ENCODE measurements at places on chromosomes 12 and 14.

GRCh38 chr12:25151476-25151875 is 43.5 kb downstream of the DNAI7 start:
- DNase-seq: peak; percentile 100

DNA sequence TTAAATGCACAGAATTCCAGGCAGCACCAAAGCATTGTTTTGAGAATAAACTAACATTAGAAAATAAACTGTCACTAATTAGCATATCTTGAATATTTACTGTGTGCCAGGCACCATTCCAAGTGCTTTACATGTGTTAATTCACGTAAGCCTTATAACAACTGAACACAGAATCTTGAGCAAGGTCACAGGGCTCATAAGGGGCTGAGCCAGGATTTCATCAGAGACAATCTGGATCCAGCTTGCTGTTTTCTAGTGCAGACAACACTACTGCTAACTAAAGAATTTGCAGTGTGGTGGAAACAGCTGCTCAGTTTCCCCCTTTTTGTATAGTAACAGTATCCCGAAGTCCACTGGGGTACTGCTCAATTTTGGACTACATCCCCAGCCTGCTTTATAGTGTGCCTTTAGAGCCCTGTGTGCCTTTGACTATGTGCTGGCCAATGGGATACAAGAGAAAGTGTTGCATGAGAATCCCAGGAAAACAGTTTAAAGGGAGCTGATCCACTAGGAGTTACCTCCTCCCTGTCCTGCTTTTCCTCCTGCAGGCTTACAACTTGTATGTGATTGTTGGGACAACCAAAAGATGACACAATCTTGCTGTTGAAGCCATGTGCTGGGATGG is 36.0 kb upstream of the RMST start:
- DNase-seq: no peak

DNA sequence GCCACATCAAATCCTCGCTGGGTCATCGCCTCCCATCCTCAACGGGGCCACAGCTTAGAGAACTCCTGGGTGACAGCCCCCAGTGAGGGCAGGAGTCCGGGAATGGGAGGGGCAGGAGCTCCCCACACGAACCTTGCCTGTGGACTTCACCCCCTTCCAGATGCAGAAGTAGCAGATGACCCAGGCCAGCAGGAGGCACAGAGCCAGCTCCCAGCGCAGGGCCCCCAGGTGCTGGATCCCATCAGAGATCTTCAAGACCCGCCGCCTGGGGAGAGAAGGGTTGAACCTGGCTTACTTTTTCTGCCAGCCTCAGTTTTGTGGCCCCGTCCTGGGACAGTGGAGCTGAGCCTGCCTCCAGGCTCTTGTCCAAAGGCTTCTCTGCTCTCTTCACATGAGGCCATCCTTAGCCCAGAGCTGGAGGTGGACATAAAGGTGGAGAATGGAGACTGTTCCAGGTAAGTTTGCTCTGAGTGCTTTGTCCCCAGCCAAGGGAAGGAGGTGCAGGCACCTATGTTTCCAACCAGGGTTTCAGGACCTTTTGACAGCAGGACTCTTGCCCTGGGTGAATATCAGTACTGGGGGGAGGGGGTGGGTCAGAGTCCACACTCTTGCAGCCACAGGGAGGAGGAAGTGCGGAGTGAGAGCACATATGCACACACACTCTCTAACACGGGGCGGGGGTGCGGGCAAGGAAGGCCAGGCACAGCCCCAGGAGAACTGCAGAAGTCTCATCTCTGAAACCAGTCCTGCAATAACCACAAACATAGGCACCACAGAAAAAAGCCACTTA is 23.3 kb upstream of the SLC6A12 start:
- DNase-seq: no peak

- DNase-seq: no peak
Observed at GRCh38 chr14:21097636-21098075, 799 bp downstream of the ZNF219 start.

DNA sequence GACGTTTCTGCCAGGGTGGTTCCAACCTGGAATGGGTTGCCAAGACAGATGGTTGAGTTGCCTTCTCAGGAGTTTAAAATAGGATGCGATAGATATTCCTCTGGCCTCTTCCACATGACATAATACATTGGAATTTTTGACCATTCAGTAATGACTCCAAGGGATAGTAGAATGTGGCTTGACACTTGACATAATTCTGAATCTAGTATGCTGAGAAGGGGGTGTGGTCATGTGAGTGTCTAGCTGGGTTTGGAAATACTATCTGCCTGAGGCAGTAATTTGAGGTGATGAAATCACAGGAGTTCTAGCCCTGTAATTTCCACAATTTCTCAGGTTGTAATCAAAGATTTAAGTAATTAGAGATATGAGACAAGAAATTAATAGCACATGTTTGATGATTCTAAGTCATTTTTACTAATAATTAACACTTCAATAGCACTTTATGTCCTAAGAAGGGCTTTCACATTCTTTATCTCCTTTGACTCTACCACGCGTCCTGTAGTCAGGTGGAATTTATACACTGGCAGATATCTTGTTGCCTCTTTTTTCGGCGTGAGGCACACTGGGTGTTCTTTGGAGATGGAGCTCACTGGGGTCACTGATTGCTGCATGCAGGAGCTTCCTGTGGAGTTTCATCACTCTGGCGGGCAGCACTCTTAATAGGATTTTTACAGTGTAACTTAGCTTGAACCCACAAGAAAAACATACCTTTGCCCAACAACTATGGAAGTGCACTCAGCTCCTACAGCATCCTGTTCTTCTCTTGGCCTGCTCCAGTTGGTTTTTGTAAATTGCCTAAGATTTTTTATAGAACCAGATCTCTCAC is 3.2 kb upstream of the AMIGO2 start:
- DNase-seq: peak; percentile 95

GRCh38 chr12:71682466-71682865 is 3.4 kb upstream of the TMEM19 start:
- DNase-seq: no peak

DNA sequence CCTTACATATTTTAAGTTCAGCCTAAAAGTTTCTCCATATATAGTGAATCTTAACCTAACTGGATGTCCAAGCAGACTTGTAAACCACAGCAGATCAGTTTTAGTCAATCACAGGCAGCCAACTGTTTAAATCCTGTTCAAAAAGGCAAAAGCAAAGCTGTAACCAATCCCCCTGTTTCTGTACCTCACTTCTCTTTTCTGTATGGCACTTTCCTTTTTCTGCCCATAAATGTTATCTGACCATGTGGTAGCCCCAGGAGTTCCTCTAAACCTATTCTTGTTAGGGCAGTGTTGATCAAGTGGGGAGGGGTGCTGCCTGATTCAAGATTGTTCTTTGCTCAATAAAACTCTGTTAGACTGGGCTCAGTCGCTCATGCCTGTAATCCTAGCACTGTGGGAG is 8.5 kb upstream of the DACT1 start:
- DNase-seq: no peak

DNA sequence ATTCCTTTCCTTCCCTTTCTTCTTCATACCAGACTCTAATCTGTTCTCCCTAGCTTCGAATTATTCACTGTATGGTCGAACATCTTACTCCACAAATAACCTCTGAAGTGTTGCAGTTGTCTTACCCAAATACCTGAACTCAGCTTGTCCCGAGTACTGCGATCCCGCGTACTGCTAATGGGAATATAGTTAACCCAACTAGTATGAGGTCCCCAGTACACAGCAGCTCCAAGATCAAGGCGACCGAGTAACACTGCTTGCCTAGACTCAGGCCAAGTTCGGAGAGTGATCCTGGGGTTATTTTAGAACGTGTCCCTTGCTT is 462 bp upstream of the ETNK1 start:
- no peak for DNase-seq

DNA sequence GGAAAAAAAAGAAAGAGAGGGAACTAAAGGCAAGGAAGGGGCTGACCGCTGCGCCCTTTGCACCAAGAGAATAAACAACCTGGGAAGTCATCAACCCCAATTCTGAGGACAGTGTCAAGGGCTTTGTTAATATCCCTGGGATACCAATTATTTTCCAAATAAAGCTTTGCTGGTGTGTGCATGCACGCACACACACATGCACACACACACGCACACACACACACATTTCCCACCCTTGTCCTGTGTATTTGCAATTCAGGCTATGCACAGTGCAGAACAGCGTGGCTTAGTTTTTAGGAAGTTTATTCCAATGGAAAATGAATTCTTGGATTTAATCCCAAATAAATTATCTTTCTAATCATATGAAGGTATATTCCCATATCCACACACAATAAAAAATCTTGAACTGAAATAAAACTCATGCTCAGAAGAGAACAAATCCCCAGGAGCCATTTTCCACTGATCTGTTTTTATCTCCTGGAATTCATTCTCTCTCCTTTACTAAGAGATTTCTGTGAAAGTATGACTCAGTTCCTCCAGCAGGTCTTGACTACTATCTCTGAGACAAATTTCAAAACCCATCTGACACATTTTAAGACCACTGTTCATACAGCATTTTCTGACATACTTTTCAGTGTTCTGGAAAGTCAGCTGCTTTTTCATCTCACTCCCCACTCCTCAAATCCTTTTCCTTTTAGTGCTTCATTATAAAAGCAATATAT is 334.4 kb upstream of the ATP2B1 start:
- peak; percentile 72 for DNase-seq

GRCh38 chr14:101810897-101811621 is 49.5 kb downstream of the PPP2R5C start:
- DNase-seq: peak; percentile 38

DNA sequence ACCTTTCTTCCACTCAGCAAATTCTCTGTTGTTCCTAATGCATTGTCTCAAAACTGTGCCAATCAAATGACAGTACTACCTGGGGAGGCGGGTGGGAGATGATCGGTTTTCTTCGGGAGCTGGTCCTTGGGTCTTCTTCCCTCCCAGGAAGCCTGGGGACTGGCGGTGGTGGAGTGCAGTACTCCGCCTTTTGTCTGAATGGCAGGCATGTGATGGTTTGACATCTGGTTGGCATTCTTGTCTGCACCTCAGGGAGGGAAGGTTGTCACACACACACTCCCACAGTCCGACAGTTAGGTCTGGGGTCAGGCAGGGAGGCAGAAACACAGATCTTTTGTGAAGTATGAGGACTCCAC is 114.8 kb downstream of the SNAPC1 start:
- no peak for DNase-seq

GRCh38 chr12:45730348-45731189 is 1.1 kb downstream of the ARID2 start:
- peak; percentile 43 for DNase-seq

DNA sequence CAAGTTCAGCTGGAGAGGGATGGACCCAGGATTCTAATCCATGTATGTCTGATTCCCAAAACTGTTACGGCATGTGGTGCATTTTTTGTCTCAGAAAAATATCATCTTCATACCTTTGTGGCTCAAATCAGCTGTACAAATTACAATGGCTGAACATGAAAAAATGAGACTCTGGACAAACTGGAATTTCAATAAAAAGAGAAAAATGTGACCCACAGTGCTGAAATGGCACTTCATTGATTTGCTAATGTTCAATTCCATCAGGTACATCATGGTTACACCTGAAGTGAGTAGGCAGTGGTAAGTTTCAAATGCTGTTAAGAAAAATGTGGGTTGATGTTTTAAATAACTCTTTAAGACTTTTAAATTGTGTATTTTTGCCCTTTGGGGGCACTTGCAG is 165.6 kb upstream of the CAND1 start:
- DNase-seq: no peak

- DNase-seq: no peak
Observed at GRCh38 chr12:124481257-124481750, 86.1 kb downstream of the NCOR2 start.

- DNase-seq: no peak
Observed at GRCh38 chr12:48198985-48199384, 4.1 kb downstream of the OR10AD1 start.

GRCh38 chr12:104702565-104703139 is 245.9 kb downstream of the CHST11 start:
- DNase-seq: no peak

GRCh38 chr14:91254461-91254860 is 10.0 kb upstream of the GPR68 start:
- DNase-seq: no peak

- DNase-seq: peak; percentile 5
Observed at GRCh38 chr12:111276146-111276545, 92.7 kb downstream of the PHETA1 start.

GRCh38 chr14:26851793-26852192 is 254.0 kb upstream of the NOVA1 start:
- no peak for DNase-seq

- no peak for DNase-seq
Observed at GRCh38 chr12:80712866-80713265, 3.8 kb upstream of the MYF5 start.

- peak; percentile 4 for DNase-seq
Observed at GRCh38 chr12:115412831-115413230, 728.9 kb upstream of the TBX3 start.

DNA sequence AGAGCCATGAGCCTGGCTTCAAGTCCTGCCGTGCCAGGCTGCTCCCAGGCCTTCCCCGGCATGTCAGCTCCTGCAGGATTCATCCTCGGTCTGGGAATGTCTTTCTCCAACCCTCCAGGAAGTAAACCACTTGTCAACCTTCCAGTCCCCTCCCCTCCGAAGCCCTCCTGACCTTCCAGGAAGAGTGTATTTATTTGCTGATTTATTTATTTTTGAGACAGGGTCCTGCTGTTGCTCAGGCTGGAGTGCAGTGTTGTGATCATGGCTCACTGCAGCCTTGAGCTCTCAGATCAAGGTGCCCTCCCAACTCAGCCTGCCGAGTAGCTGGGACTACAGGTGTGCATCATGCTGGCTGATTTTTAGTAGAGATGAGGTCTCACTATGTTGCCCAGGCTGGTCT is 24.7 kb downstream of the VSX2 start:
- DNase-seq: no peak

- DNase-seq: no peak
Observed at GRCh38 chr14:56057767-56058166, 60.4 kb upstream of the PELI2 start.

- DNase-seq: peak; percentile 84
Observed at GRCh38 chr14:91228112-91229004, 16.1 kb downstream of the GPR68 start.

- DNase-seq: peak; percentile 47
Observed at GRCh38 chr12:50050410-50051098, 6.8 kb upstream of the ASIC1 start.

- DNase-seq: no peak
Observed at GRCh38 chr14:105866841-105867321, 340.5 kb downstream of the TMEM121 start.

DNA sequence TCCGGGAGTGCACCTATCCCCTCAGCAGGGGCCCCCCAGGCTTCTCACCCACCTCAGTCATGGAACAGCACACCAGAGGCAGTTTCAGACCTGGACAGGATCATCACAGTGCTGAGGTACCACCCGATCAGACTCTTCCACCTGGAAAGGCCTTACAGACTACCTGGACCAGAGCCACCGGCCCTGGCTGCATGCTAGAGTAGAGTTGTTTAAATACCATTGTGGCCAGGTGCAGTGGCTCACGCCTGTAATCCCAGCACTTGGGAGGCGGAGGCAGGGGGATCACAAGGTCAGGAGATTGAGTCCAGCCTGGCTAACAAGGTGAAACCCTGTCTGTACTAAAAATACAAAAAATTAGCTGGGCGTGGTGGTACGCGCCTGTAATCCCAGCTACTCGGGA is 61.5 kb downstream of the TSPAN11 start:
- DNase-seq: no peak

GRCh38 chr14:54667026-54667744 is 100.3 kb downstream of the SAMD4A start:
- no peak for DNase-seq

All from IMR-90 (cell line).